ENCODE measurements at places on chromosomes 2 and 18. TPM values are rescaled to one million over a fixed set of nuclear protein-coding genes. Genes with fewer than 3 reads are reported as not detected.

GRCh38 chr18:3723554-3723953 is 273.6 kb downstream of the TGIF1 start:
- DNase-seq, result no peak

The UGT1A5 gene
- not detected for total RNA-seq

DNA sequence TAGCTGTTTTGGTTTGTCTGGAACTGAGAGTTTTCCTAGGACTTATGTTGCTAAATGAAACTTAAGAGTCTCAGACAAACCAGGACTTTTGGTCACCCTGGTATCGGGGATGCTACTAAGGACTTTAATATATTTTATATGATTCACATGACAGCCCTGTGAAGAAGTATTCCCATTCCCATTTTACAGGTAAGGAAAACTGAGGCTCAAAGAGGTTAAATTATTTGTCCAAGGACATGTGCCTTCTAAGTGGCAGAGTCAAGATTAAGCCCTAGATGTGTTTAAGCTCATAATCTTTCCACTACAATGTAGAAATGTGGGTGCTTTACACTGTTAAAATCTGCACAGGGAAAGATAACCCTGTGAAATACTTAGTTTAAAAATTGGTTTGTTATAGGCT is 77.7 kb upstream of the ATP5MC3 start:
- no peak for DNase-seq

The FSHR gene
- not detected for total RNA-seq

The FARP2 gene
- 29.3 TPM for total RNA-seq

The CD8B2 gene
- total RNA-seq, result not detected

- DNase-seq, result no peak
These were observed 79.1 kb downstream of the DPP4 start for GRCh38 chr2:161994761-161995520.

DNA sequence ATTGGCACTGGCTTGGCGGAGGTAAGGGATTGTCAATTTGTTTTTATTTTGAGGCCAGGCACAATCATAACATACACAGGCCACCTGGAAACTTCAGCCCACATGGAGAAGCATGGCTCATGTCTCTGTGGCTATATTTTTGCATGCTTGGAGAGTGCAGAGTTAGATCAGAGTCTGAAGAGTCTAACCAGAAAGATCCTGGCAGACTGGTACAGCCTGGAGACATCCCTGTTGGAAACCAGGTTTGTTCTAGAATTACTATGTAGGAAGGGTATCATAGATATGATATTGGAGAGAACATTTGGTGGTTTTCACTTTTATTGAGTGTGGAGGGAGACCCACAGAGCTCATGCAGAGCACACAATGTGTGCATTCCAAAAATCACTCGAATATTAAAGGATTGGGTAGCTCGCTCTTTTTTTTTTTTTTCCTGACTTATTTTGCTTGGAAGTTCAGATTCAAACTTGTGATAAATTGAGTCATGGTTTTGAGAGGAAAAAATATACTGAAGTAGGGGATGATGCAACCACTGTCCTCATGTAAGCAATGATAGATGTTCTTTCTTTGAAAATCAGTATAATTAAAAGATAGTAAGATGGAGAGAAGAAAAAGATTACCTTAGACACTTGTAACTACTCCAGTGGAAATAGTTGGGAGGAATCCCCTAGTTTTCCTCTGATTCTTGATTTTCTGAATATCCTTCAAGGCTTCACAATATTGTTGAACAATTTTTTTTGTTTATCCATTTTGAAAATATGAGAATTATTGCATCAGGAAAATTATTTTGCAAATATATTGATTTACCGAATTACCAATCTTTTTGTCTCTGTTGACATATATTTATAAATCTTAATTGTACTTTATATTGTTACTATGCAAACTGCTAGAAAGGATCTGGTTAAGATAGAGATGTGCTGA is 185.7 kb upstream of the ZEB2 start:
- DNase-seq, result peak; percentile 61

- DNase-seq, result peak; percentile 13
These were observed 163.9 kb downstream of the CDH2 start for GRCh38 chr18:28013066-28013465.

GRCh38 chr2:225768741-225769140 is 369.2 kb downstream of the NYAP2 start:
- no peak for DNase-seq

DNA sequence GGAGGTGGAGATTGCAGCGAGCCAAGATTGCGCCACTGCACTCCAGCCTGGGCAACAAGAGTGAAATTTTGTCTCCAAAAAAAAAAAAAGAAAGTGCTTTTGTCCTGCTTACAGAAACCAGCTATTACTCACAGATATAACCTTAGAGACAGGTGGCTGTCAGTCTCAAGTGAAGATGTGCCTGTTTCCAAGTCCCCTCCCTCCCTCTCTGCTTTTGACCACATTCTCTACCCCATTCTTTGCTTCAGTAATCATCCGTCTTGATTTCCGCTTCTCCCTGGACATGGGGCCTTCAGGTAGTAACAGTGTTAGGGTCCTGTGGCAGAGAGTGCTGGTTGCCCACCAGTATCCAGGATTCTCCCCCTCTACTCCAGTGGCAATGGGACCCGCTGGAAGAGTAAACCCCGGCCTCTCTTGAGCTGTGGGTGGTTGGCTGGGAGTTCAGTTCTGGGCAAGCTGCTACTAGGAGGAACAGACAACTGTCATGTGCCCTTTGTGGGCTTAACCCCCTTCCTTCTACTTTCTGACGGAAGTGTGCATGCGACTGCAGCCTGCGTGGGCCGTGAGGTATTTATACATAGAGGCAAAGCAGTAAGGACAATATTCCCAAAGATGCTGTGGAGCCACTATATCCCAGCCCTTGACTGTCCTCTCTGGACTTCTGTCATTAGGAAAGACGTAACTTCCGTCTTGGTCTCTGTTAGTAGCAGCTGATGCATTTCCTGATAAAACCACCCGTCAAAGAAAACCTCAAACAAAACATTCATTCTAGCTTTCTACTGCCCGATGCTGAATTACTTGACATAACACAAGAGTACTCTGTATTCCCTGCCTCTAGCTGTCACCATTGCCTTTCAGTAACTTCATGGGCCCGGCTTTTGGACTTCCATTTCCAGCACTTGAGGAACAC is 17.8 kb downstream of the PDCL3 start:
- no peak for DNase-seq

The NTSR2 gene
- total RNA-seq, result under 0.01 TPM

DNA sequence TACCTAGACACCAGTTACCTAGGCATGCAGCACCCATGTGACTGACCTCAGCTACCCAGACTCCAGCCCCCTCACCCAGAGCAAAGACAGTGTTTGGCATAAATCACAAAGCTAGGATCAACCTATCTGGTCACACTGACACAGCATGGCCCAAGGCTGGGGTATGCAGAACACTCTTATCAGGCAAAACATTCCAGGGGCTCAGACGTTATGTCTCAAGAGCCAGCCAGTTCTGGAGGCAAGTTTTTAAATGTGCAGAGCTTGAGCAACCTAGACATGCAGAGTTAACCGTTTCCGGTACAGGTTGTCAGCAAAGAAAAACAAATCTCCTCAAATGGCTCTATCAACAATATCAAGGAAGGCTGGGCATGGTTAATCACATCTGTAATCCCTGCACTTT is 92.8 kb downstream of the AP1S3 start:
- peak; percentile 83 for DNase-seq

- no peak for DNase-seq
These were observed 774.7 kb downstream of the METTL4 start for GRCh38 chr18:1796636-1797035.

DNA sequence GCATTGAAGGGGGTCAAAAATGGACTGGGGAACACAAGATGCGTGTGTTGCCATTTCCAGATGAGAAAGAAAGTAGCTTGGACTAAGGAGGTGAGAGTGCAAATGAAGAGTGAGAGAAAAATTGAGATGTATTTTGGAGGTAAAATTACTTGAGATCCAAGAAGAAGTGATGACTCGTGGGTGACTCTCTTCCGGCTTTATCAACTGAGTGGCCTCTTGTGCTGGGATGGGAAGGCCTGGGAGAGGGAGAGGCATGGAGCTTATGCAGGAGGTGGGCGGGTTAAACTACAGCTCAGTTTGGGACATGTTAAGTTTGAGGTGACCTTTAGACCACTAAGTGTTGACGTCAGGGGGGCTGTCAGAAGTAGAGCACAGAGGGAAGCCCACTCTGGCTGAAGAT is 34.9 kb downstream of the SULT1C2 start:
- DNase-seq, result peak; percentile 53

DNA sequence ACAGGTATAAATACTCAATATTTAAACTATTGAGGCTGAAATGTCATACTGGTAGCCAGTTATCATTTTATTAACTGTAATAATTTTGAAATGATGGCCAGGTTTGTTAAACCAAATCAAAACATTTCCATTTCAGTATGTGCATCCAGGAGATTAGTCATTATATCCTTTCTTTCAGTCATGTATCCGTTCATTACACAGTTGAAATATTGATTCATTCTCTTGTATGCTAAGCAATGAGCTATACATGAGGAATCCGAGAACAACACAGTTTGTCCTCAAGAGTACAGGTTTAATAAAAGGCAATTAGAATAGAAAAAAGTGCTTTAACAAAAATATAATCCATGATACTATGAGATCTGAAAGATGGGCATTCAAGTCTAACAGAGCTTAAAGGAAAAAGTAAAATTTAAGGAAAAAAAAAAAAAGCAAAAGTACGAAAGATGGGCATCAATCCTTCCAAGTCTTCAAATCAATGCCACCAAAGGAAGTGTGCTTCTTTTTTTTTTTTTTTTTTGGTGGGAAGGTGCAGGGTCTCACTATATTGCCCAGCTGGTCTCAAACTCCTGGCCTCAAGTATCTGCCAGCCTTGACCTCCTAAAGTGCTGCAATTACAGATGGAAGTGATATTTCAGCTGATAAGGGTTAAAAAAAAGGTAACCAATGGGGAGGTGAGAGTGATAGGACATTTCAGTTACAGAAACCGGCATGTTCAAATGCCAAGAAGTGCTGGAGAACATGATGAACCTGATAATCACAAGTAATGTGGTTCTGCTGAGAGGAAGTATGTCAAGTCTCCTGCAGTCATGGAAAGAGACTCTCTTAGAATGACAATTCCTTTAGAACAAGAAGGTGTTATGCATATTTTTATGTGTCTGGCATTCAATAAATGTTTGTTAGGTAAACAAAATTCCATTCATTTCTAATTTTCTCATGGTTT is 35.8 kb downstream of the PUM2 start:
- no peak for DNase-seq

- no peak for DNase-seq
These were observed 81.7 kb downstream of the EPC2 start for GRCh38 chr2:148726228-148726627.

The CYBRD1 gene
- total RNA-seq, result 334 TPM

- DNase-seq, result no peak
These were observed 54.4 kb upstream of the EMILIN2 start for GRCh38 chr18:2792395-2792794.

The IFIH1 gene
- total RNA-seq, result 11.4 TPM
